ENCODE measurements at places on chromosomes 6 and 20.
A peak's percentile ranks its signal among the peaks of the same experiment; 100 is the strongest.

- DNase-seq: no peak
Observed at GRCh38 chr20:61734733-61735502, 330.8 kb downstream of the TAF4 start.

DNA sequence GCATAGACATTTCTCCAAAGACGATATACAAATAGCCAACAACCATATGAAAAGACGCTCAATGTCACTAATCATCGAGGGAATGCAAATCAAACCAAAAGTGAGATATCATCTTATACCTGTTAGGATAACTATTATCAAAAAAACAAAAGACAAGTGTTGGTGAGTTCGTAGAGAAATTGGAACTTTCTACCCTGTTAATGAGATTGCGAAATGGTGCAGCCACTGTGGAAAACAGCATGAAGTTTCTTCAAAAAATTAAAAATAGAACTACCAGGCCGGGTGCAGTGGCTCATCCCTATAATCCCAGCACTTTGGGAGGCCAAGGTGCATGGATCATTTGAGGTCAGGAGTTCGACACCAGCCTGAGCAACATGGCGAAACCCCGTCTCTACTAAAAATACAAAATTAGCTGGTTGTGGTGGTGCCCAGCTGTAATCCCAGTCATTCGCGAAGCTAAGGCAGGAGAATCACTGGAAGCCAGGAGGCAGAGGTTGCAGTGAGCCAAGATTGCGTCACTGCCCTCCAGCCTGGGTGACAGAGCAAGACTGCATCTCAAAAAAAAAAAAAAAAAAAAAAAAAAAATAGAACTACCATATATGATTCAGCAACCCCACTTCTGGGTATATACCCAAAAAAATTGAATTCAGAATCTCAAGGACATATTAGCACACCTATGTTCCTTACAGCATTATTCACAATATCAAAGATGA, 170.0 kb upstream of the ZNF184 start:
- no peak for DNase-seq

GRCh38 chr6:44002593-44003344, 124.5 kb downstream of the MRPL14 start:
- DNase-seq: peak; percentile 37

GRCh38 chr20:50380697-50381040, 129.5 kb upstream of the PTPN1 start:
- no peak for DNase-seq

GRCh38 chr20:11905460-11906179, 12.1 kb upstream of the BTBD3 start:
- DNase-seq: no peak

DNA sequence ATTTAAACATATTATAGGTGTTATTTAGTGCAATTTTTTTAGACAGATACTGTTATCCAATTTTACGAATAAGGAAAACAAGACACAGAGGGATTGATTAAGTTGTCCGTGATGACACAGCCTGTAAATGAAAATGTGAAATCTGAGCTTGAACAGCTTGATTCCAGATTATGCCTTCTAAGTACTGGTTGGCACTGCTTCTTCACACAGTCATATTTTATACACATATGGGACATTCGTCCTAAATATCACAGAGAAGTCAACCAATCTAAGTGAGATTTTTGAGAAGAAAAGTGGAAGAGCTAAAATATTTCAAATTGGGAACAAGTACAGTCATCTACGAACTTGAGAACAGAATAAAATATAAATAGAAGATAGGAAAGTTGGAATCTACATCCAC, 756.3 kb downstream of the BCKDHB start:
- no peak for DNase-seq

GRCh38 chr6:12580290-12580689, 136.3 kb upstream of the PHACTR1 start:
- no peak for DNase-seq

- no peak for DNase-seq
Observed at GRCh38 chr6:14716499-14717146, 529.2 kb upstream of the JARID2 start.

DNA sequence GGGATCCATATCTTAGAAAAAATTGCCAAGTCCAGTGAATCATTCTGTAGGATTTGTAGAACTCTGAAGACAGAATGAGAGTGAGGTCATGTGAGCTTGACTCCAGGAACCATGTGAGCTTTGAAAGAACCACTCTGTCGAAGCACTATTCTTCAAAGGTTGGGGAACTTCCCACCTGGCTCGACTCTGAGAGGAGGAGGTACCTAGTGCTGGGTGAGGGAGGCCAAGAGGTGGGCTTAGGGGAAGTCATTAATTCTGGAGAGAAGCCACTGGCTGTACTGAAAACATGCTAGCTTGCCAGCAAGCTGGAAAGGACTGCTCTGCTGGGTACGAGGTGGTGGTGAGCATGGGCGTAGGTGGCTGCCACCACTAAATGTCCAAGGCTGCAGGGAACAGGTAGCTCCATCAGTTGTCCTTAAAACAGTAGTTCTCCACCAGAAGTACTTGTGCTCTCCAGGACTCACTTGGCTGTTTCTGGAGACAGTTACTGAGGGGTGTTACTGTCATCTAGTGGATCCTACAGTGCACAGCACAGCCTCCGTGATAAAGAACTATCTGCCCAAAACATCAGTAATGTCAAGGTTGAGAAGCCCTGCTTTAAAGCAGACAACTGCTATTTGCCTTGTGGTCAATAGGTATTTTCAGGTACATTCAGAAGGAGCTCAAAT, 34.7 kb upstream of the SYNJ2 start:
- DNase-seq: no peak

GRCh38 chr6:9463311-9463710, 951.6 kb downstream of the TFAP2A start:
- DNase-seq: no peak

- DNase-seq: no peak
Observed at GRCh38 chr20:53774461-53775203, 181.0 kb upstream of the ZNF217 start.

DNA sequence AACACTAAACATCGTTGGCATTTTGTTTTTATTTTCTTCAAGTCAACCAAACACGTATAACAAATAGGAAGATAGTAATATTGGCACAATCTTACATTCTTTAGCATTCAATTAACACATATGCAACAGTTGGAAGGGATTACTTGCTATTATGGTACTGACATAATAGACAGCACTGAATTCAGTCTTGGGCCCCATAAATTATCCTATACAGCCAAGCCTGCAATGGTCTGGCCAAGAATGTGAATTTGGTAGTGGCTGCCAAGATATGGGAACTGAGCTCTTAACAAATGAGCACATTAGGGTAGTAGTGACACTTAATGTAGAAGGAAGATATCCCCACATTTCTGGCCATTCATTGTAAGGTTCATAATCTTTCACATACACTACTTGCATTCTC, 44.8 kb upstream of the ARHGAP18 start:
- no peak for DNase-seq

- no peak for DNase-seq
Observed at GRCh38 chr20:41035207-41035606, 6.6 kb downstream of the TOP1 start.

GRCh38 chr6:133547136-133547535, 306.0 kb downstream of the EYA4 start:
- no peak for DNase-seq

GRCh38 chr20:3128275-3128984, 31.2 kb downstream of the FASTKD5 start:
- no peak for DNase-seq

- no peak for DNase-seq
Observed at GRCh38 chr6:11072101-11072500, 21.5 kb upstream of the SMIM13 start.

GRCh38 chr20:58871533-58872102, 19.1 kb downstream of the GNAS start:
- no peak for DNase-seq

DNA sequence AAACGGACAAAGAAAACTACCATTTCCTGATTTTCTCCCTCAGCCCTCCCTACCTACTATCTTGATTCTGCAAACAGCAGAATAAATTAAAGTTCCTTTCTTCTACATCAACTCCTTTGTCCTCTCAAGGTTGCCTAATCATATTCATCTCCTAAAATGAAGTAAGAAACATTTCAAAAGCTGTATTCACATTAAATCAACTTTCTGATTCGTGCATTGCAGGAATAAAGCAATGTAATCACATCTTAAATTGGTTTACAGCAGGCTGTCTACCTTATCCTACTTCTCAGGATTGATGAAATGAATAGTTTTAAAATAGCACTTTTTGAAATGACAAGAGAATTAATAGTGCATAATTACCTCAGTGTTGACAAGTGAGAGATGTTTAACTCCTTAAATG, 25.1 kb downstream of the PRKN start:
- DNase-seq: no peak

GRCh38 chr20:38873050-38873581, 53.1 kb upstream of the FAM83D start:
- DNase-seq: peak; percentile 29

GRCh38 chr6:70136996-70137395, 165.9 kb downstream of the COL9A1 start:
- DNase-seq: no peak

GRCh38 chr20:51953731-51954340, 151.5 kb upstream of the SALL4 start:
- DNase-seq: no peak

DNA sequence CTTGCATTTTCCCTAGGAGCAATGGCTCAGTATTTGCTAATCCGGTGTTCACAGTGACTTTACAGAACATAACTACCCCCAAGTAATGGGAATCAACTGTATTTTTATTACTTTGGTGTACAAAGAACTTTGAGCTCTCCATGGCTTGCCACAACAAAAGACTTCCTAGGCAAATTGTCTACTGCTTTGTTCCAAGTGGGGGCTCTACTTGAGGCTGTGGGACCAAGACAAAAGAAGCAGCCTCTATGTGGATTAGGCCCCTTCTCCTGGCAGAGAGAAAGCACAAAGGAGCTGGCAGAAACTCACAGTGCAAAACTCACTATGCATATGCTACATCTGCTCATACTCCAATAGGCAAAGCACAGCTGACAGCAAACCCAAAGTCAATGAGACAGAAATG, 853 bp downstream of the WFDC8 start:
- DNase-seq: no peak

GRCh38 chr6:43367245-43367984, 2.0 kb downstream of the ZNF318 start:
- DNase-seq: no peak

GRCh38 chr20:32091888-32092346, 17.6 kb upstream of the TM9SF4 start:
- DNase-seq: peak; percentile 23

- DNase-seq: no peak
Observed at GRCh38 chr6:11120271-11121005, 8.9 kb upstream of the ERVFRD-1 start.

- no peak for DNase-seq
Observed at GRCh38 chr6:56713254-56713672, 70.6 kb upstream of the DST start.

DNA sequence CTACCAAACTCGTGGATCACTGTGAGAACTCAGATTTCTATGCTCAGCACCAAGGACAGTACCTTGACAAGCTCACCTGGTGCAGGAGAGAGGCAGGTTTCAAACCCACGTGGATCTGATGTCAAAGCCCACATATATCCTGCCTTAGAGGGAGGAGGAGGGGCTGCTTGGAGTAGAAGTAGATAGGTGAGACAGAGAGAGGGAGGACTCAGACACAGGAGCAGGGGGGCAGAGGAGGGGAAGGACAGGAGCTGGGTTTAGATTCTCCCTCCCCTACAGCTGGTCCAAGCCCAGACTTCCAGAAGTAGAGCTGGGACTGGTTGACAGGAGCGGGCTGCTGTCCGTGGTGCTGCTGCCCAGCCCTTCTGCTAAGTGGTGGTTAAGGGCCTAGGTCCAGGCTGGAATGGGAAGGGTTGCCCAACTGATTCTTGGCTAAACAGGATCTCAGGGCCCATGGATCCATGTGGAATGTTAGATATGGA, 77.5 kb downstream of the CDH22 start:
- DNase-seq: no peak

DNA sequence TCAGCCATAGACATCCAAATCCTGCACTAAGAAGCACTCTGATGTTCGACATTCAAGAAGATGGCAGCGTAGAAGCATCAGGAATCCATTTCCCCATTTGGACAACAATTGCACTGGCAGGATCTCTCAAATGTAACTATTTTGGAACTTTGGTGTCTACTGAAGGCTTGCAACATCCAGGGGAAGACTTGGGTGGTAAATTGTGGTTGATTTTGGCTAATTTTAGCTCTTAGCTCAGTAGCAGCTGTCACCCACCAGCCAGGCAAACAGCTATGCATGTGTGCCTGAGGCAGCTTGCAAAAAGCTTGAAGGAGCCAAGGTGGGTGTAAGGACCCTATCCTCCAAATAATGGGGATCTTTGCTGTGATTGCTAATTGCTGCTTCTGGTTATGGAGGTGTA, 35.1 kb upstream of the PPP1R3G start:
- DNase-seq: no peak

DNA sequence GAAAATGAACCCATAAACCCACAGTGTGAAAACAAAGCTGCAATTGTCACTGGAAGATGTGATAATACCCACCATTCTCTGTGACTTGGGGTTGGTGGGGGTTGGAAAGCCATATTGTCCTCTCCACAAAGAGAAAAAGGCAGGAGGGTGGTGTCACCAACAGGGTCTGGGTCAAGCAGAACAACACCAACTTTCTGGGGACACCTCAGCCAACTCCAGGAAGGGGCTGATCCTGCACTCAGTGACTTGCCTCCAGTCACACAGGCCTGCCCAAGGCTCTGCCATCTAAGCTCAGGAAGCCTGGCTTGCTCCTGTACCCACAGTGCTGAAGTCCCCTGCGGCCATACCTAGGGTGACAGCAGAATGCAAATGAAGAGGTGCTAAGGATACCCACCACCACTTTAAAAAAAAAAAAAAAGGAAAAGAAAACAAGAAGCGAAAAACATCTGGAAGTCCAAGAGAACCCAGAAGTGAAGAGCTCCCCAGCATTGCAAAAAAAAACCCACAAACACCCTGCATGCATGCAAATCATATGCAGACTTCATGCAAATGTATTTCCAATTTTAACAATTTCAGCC, 110.6 kb downstream of the PREX1 start:
- DNase-seq: no peak

DNA sequence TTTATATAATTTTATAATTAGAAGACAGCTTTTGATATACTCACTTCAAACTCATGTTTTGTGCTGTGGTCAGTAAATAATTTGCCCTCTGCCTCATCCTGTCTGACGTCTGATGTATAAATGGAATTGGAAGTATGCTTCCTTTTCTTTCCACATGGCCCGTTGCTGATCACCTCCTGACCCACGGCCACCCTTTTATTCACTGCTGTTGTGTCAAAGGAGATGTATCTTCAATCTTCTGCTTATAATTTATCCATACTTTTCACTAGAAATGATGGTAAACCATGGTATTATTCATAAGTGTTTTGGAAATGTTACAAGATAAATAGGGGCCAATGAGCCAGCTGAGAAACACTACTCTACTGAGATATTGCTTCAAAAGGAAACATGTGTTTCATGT, 841.8 kb downstream of the PHF3 start:
- no peak for DNase-seq

GRCh38 chr20:57313951-57314350, 15.7 kb upstream of the SPO11 start:
- DNase-seq: no peak

- DNase-seq: no peak
Observed at GRCh38 chr20:34461779-34462087, 54.5 kb upstream of the DYNLRB1 start.
